ENCODE measurements at places on chromosomes 12 and 14. TPM values are rescaled to one million over a fixed set of nuclear protein-coding genes. Genes with fewer than 3 reads are reported as not detected.

The MFAP5 gene
- 9.0 TPM for total RNA-seq

The KRT78 gene
- total RNA-seq: not detected

The RNF212B gene
- total RNA-seq: not detected

The SLC25A21 gene
- total RNA-seq: 0.50 TPM

The TMTC2 gene
- total RNA-seq: 9.0 TPM

The SDR9C7 gene
- not detected for total RNA-seq

The SERPINA5 gene
- total RNA-seq: not detected

The RHOJ gene
- 4.1 TPM for total RNA-seq

The AMDHD1 gene
- 0.33 TPM for total RNA-seq

The KRT75 gene
- not detected for total RNA-seq

The OTX2 gene
- total RNA-seq: not detected

The PLEKHD1 gene
- under 0.01 TPM for total RNA-seq

The GNB3 gene
- total RNA-seq: 1.3 TPM

The PRKAB1 gene
- 14.6 TPM for total RNA-seq

The OASL gene
- total RNA-seq: 1.2 TPM

The NGB gene
- total RNA-seq: not detected

The YLPM1 gene
- 31.9 TPM for total RNA-seq

The C12orf75 gene
- total RNA-seq: 40.6 TPM

The IL22 gene
- not detected for total RNA-seq

The FOXG1 gene
- not detected for total RNA-seq

The TSPAN19 gene
- not detected for total RNA-seq

The OXA1L gene
- 66.5 TPM for total RNA-seq

The NGDN gene
- 51.9 TPM for total RNA-seq

The CLEC6A gene
- total RNA-seq: not detected

The ARHGDIB gene
- 8.3 TPM for total RNA-seq

The AKAP3 gene
- 1.5 TPM for total RNA-seq

The REM2 gene
- 0.26 TPM for total RNA-seq

The SLCO1B3 gene
- not detected for total RNA-seq

The TPPP2 gene
- total RNA-seq: not detected

The CSRP2 gene
- 36.7 TPM for total RNA-seq

The TM7SF3 gene
- total RNA-seq: 92.2 TPM

The SLC5A8 gene
- total RNA-seq: not detected

The CTSG gene
- not detected for total RNA-seq

The OAS3 gene
- 2.6 TPM for total RNA-seq

The ZFHX2 gene
- total RNA-seq: 0.33 TPM

The TPCN1 gene
- 10.8 TPM for total RNA-seq

The WSCD2 gene
- total RNA-seq: under 0.01 TPM

The PSEN1 gene
- 53.4 TPM for total RNA-seq

The RPL10L gene
- total RNA-seq: not detected

The COX8C gene
- 0.33 TPM for total RNA-seq

Measured in fibroblast of lung (primary cell).